ENCODE measurements at places on chromosomes 6 and 20.

- DNase-seq, result peak; percentile 73
Observed at GRCh38 chr6:41705996-41706835, 29.2 kb downstream of the TFEB start.

GRCh38 chr6:134424165-134424797, 106.4 kb upstream of the SGK1 start:
- no peak for DNase-seq

- peak; percentile 83 for DNase-seq
Observed at GRCh38 chr20:35994994-35995453, 26.6 kb downstream of the CNBD2 start.

DNA sequence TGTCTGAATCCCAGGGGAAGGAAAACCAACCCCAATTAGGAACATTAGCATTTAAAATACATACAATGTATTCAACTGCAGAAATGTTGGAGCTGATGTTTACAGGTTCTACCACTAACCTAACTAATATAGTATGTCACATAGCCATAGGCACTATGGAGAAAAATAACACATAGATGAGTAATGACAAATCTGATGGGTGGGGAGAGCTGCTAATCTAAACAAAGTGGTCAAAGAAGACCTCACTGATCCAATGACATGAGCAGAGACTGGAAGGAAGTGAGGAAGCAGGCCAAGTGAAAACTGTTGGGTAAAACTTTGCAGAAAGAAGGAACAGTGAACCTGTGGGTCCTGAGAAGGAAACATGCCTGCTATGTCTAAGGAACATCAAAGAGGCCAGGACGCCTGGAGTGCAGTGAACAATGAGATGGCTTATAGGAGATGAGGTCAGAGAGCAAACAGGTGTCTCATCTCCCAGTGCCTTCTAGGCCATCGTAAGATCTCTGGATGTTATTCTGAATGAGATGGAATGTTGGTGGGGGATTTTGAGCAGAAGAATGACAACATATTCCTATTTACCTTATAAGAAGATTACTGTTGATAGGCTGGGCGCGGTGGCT, 135.7 kb downstream of the ALDH8A1 start:
- DNase-seq, result no peak

DNA sequence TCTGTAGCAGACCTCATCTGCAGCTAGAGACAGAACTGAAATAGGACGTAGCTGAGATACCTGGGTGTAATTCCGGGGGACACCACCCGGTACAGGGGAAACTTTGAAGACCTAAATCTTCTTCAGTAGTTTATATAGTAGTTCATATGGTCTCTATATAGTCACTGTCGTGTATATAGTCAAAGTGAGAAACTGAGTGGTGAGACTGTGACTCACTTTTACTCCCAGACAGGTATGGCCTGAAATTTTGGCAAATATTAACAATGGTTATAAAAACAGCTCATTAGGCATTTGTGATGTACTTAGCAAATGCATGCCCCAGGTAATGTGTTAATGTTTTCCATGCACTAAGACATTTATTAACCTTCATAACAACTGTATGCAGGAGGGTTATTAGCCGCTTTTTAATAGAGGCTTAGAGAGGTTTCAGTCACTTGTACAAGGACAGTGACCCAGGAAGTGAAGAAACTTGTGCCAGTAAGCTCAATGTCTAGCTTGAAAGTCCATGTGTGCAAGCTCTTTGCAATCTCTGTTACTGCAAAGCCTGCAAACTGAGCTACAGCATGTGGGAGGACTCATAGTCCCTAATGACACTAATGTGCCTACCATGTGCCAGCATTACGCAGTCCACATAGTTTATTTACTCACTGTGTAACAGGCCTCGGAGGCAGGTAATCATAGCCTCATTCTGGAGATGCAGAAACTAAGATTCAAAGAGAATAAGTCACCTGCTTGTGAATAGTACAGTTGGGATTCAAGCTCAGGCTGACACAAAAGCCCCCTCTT, 165.4 kb upstream of the CHD6 start:
- DNase-seq, result no peak

DNA sequence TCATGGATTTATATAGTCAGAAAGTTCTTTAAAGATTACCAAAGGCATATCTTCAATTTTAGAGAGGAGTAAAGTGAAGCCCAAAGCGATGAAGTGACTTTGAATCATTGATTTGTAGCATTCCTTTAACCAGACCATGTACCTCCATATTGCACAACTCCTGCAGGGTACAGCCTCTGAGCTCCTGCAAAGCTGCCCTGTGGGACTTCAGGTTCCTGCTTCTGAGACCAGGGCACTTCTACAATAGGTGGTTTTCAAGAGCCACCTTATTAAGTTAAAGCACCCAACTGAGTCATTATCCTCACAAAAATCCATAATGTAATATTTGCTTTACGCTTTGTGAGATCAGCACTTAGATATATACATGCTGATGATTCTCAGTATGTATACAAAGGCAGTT, 270.7 kb upstream of the RGS17 start:
- DNase-seq, result no peak

GRCh38 chr6:163416557-163417253, 2.2 kb downstream of the QKI start:
- DNase-seq, result no peak

- DNase-seq, result no peak
Observed at GRCh38 chr6:71349395-71349794, 60.8 kb downstream of the OGFRL1 start.

DNA sequence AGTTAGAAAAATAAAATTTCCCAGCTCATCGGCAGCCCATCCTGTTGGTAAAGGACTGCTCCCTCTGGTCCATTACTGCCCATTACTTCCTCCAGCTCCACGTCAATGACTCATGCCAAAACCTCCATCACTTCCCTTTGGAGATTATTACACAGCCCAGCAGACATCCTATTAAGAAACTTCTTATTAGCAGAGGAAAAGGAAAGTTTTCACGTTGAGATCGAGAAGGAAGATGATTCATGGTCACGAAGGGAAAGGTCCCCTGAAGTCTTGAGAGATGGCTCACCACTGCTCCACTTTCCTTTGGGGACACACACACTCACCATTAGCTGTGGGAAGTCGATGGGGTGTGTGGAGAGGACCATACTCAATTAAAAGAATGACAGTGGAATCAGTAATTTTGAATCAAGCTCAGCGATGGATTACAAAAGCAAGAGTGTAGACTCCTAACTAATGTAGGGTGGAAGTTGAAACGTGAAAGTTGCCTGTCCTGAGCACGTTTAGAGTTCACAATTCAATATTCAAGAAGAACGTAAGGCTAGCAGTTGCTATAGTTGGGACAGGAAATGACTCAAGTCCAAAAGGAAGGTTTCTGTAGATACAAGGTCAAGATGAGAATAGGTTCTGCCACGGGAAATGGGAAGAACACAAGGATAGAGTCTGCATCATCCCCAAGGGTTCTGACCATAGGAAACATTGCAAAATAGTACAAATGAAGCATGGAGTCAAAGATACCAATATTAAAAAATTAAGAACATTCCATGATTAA, 21.6 kb downstream of the SASH1 start:
- no peak for DNase-seq

- no peak for DNase-seq
Observed at GRCh38 chr6:70668499-70668812, 773 bp downstream of the SMAP1 start.

DNA sequence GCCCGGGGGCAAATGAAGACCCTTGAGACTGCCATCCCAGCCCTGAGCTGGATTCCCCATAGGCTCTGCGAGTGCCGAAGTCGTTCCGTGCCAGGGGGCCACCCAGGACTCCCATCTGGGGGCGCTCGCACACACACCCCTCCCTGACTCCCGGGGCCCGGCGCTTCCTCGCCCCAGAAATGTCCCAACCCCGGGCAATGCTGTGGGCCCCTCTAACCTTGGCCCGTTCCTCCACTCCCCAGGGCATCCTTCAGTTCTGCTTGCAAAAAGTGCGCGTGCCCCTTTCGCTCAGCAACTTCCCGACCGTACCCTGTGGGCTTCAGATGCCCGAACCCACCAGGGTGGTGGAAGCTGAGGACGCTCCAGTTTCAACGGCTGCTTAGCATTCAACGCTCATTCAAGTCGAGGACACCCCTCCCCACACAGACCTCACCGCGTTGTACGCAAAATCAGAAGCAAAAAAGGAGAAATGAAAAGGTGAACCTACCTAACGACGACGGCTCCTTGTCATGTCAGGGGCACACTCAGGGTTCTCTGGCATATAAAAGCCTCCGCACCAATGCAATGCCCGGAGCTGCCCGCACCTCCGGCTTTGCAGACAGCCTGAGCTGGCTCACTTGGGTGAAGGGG, 25.3 kb downstream of the RIPOR2 start:
- DNase-seq, result no peak

- DNase-seq, result no peak
Observed at GRCh38 chr6:52555518-52556233, 21.2 kb downstream of the TRAM2 start.

GRCh38 chr20:24587384-24588046, 118.1 kb downstream of the SYNDIG1 start:
- DNase-seq, result no peak

- DNase-seq, result no peak
Observed at GRCh38 chr20:8608470-8608869, 460.4 kb upstream of the PLCB4 start.

DNA sequence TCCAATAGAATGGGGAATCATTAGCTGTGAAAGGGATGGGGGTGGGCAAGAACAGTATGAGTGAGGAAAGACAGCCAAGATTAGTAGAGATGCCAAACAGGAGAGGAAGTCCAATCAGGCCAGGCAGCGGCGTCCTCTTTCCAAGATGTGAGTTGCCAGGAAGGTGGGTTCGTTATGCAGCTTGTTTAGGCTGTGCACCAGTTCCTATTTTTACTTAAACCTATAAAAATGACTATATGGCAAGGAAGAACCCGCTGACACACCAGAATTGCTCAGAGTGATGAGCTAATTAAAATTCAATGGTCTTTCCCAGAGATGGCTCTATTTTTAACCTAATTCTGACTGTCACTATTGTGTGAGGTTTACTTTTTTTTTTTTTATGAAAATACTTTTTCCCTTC, 88.2 kb downstream of the SLC22A23 start:
- DNase-seq, result no peak

DNA sequence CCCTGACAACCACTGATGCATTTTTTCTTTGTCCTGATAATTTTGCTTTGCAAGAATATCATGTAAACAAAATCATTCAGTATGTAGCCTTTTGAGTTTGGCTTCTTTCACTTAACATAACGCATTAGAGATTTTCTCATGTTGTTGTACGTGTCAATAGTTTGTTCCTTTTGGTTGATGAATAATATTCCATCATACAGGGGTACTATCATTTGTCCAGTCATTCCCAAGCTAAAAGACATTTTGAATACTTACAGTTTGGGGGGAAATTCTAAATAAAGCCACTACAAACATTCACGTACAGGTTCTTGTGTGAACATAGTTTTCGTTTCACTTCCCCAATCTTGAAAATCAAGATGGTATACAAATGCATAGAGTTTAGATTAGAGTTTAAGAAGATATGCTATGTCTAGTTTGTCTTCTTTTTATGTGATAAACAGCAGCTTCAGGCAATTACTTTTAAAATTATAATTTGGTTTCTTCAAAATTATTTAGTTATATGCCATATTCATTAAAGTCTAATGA, 5.2 kb downstream of the HAO1 start:
- no peak for DNase-seq

GRCh38 chr20:49385465-49385864, 97.0 kb downstream of the KCNB1 start:
- DNase-seq, result no peak

DNA sequence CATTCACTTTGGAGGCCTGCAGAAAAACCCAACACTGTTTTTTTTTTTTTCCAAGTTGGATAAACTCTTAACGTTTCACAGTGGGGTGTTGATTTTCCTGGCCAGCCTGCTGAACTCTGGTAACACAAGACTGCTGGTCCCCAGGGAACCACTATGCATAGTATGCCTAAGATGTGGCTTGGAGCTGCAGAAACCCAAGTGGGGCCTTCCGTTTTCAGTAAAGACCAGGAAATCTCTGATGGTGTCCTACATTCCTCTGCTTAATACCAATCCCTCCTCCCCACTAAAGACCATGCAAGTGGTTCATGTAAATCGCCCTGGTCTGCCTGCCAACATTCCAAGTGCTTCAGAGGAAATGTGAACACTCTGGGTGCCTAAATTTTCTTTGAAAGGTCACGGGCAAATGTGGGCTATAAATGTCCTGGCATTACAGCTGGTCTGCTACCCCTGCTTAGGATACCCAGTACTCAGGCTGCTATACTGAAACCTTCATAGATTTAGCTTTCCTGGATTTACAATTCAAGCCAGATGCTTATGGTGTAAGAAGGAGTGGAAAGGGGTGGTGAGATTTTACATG, 615.4 kb downstream of the MAFB start:
- no peak for DNase-seq

DNA sequence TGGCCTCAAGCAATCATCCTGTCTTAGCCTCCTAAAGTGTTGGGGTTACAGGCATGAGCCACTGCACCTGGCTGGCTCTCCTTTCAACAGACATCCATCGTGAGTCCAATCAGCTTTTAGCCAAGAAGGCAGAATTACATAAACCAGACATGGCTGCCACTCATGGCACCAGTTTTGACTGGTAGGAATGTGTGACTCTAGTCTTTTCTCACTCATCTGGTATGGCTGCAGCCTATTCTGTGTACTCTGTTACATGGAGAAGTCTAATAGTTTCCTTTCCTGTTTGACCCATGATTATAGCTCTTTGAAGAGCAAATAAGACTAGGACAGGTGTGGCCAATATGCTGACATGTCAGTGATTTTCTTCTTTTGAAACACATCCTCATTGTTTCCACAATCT, 27.0 kb upstream of the RNF144B start:
- DNase-seq, result no peak

GRCh38 chr6:137341681-137342195, 122.6 kb upstream of the IFNGR1 start:
- DNase-seq, result no peak

DNA sequence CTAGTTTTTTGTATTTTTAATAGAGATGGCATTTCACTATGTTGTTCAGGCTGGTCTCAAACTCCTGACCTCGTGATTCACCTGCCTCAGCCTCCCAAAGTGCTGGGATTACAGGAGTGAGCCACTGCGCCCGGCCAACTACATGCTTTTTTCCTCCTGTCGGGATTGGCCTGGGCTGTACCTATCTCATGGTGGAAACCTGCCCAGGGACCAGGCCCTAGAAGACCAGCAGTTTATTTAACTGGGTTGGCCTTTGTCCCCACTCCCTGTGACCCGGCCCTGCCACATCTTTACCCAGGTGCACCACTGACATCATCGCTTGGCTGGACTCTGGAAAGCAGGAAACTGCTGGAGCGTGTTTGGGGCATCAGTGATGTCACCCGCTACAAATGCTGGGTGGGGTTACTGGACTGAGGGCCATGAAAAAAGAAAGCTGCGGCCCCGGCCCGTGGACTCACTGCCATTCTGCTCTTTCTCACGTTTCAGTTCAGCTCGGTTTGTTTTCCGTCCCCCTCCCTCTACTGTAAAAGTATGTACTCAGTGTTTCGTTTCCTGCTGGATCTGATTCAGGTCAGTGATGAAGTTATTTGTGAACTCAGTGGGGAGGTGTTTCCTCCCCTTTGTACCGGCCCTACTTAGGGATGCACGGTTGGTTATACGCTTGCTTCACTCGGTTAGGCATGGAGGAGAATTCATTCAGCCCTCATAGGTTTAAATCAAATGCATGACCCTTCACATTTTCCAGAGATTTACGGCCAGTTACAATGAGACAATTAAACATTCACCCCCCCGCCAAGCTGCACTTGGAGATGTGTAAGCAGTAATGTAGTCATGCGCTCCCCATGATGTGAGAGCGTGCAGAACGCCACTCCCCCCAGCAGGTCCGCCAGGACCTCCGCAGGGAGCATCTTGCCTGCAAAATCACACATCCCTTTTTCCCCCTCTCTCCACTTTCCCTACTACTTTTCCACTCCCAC, 179.3 kb downstream of the MTHFD1L start:
- peak; percentile 66 for DNase-seq
